ENCODE measurements at places on chromosomes 11 and 22.

- peak; percentile 74 for DNase-seq
Observed at GRCh38 chr22:39240831-39241793, 3.7 kb downstream of the PDGFB start.

- DNase-seq: no peak
Observed at GRCh38 chr11:120385110-120385509, 48.9 kb downstream of the ARHGEF12 start.

DNA sequence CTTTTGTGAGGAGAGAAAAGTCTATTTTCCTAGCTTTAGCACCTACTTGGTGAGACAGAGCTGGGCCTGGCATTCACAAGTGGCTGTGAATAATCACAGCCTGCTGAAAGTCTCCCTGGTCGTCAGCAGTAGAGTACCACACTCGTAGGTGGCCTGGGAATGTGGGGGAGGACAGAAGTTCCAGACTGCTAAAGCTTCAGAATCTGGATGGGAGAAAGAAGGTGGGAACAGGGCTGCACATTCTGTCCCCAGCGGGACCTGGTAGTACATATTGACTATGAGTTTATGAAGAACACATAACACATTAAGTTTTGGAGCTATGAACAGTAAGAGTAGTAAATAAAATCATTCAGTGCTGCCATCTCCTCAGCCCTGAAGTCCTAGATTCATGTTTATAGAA lies 19.0 kb upstream of the LIMK2 start:
- DNase-seq: no peak

- no peak for DNase-seq
Observed at GRCh38 chr11:23453522-23453921, 593.2 kb upstream of the CCDC179 start.

DNA sequence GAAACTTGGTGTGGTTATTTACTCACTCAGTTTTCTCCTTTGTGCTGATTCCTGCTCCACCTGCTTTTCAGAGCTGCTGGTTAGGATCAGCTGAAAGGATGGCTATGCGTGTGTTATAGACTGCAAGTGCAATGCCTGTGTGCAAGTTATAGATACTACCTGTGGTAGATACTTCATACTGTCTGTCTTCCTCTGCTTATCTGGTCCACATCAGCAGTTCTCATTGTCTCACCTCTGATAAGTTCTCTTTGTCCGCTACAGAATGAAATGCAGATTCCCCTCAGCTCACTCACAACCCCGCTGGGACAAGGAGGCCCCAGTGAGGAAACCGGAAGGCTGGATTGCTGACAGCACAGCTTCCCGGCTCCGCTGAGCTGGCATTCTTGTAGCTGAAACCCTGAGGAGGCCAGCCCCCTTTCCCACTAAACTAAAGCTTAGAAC lies 37.5 kb upstream of the LYVE1 start:
- DNase-seq: peak; percentile 81

GRCh38 chr11:93740031-93740729 lies 1.1 kb downstream of the TAF1D start:
- DNase-seq: peak; percentile 27

DNA sequence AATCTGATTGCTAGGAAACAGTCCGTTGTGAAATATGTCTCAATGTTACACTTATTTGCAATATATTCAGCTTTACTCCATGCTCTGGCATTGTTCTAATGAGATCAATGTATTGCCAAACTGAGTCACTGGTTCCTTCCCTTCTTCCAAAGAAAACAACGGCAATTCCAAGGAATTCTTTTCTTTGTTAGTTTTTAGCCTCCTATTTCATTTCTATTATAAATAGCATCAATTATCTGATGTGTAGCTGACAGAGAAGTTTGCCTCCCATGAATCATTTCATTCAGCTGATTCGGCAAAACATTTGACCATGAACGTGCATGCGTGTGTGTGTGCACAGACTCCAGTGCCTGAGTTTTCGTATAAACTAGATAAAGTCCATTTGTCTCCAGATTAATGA lies 346.8 kb downstream of the ETS1 start:
- DNase-seq: no peak

DNA sequence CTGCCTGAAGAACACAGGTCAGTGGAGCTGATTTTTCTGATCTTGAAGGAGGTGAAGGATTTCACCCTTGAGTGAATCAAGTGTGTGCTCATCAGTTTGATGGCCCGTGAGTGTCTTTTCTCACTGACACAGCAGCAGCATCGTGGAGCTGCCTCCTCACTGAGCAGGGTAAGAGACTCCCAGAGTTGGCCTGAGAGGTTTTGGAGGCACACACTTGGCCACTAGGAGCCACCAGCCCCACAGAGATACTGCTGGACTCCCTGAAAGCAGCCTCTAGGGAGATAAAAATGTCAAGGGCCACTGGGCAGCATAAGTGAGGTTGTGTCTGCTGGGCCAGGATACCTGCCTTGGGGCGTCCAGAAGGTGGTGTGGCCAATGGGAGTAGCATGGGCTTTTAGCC lies 245.4 kb downstream of the GRIK4 start:
- DNase-seq: no peak

DNA sequence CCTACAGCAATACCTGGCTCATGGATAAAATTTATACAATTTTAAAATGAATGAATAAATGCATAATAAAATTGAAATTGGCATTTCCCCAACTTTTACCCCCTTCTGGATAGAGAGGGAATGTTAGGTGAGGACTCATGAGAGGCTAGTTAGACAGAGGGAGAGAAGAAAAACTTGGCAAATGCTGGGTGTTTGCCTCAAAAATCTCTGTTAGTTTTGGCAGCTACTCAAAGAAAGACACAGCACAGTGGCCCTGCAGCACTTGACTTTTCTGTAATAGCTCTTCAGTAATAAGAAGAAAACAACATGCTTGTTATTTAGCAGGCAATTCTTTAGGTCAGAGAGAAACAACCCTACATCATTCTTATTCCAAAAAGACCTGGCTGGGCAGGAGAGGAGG lies 20.7 kb upstream of the IZUMO1R start:
- DNase-seq: no peak

- DNase-seq: no peak
Observed at GRCh38 chr11:21930408-21930807, 262.5 kb upstream of the ANO5 start.

DNA sequence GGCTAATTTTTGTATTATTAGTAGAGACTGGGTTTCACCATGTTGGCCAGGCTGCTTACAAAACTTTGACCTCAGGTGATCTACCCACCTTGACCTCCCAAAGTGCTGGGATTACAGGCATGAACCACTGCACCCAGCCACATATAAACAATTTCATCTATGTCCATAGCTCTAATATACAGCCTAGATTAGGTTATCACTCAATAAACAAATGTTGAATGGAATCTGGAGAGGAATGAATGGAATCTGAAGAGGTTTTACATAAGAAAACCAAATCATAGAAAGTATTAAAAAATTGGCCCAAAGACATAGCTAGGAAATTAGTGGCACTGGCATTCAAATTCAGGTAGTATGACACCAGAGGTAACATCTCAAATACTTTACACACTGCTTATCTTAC lies 1401.4 kb upstream of the TENM4 start:
- no peak for DNase-seq

GRCh38 chr22:38706101-38706900 lies 557 bp downstream of the GTPBP1 start:
- DNase-seq: peak; percentile 77

- peak; percentile 79 for DNase-seq
Observed at GRCh38 chr11:68436985-68437926, 23.3 kb upstream of the PPP6R3 start.

GRCh38 chr11:112889446-112889845 lies 71.8 kb upstream of the NCAM1 start:
- no peak for DNase-seq

DNA sequence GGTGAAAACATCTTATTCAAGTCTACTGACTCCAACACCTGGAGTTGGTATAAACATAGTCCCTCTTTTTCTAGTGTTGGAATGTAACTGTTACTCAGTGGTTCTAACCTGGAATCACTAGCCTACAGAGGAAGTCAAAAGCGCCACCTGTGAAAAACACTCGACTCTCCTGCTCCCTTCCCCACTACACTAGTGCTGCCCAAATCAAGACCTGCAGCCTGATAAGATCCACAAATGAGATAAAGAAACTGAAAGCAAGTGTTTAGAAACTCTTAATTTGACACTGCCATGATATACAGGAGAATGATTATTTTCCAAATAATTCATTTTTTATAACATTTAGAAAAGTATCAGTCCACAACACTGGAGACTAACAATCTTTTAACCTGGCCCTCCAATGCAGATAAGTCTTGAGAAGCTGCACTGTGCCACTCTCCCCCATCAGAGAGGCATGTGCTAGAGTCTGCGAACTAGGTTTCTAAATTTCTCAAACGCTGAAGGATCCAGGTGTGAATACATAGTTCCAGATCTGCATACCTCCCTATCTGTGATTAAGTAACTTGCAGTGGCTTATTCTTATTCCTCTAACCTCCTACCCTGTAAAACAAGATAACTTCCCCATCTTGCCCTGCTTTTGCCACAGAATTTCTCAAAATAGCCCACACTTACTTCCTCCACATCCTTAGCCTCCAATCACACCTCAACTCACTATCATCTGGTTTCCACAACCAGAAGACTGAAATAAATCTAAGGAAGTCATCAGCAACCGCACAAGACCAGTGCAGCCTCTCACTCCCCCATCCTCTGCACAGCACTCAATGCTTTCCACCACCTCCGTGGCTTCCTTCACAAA lies 88.1 kb downstream of the RRAS2 start:
- peak; percentile 62 for DNase-seq

GRCh38 chr11:117097014-117097388 lies 1.2 kb downstream of the SIK3 start:
- peak; percentile 34 for DNase-seq

- DNase-seq: peak; percentile 65
Observed at GRCh38 chr22:39877079-39877845, 16.3 kb downstream of the ENTHD1 start.

DNA sequence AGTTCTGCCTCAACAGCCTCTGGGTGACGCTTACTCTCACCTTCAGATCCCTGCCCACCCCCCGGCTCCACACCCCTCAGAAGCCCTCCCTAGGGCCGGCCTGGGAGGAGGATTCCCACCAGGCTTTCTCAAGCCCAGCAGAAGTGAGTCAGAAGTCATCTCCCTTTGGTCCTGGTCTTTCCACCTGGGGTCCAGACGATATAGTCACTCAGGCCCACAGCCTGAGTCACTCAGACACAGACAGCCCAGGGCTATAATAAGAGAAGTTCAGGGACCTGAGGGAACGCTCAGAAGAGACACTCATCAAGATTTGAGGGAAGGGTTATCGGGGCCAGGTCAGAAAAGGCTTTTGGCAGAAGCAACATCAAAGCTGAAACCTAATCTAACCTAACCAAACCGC lies 127.1 kb downstream of the SPATA19 start:
- DNase-seq: no peak

- no peak for DNase-seq
Observed at GRCh38 chr11:134345237-134345550, 13.4 kb downstream of the GLB1L2 start.

GRCh38 chr11:118338637-118339061 lies 3.9 kb downstream of the CD3D start:
- DNase-seq: no peak

DNA sequence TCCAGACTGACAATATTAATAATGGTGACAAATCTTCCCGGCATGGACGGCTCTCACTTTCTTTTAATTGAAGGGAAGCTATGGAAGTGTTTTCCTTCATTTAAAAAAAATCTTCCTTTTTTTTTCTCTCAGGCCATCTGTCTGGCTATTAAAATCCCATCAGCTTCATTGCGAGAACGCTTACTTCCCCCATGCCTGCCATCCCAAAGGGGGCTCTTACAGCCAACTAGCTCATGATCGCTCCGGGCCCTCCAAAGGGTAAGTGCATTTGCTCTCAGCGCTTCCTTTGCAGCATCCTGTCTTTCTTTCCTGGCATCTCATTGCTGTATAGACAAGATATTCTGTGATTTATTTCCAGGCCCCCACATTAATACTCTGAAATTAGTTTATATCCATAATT lies 20.7 kb downstream of the CACNG2 start:
- no peak for DNase-seq

DNA sequence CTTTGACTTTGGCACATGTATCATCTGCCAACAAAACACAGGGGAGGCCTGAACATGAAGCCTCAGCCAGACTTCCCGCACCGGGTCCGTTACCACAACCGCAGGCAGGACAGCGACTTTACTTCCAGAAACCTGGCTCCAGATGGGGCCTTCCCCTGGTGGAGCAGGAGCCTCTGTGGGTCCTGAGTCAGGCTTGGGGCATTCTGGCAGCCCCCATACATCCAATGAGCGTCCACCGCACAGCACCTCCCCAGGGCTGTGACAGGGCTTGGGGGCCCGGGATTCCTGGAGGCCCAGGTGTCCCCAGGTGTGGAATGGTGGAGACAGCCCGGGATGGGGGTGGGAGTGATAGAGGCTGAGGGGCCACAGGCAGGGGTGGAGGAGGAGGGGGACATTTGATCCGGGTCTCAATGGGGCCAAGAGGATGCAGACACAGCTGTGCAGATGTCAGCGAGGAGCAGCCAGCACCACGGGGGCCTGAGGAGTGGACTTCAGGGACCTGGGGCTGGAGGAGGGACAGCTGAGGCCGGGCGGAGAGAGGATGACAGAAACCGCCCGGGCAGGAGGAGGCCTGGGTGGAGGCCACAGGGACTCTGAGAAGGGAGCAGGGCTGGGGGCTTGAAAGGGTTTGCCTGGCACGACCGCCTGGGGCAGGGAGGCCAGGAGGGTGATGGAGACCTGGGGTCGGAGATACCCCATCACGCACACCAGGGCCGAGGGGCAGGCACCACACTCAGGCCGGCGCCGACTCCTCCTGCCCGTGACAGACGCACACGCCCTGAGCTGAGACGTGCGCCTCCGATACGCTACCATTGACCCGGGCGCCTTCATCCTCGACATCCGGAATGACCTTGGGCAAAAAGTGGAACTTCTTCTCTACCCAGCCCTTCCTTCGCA lies 8.6 kb downstream of the TTLL8 start:
- no peak for DNase-seq

- DNase-seq: no peak
Observed at GRCh38 chr11:116311206-116311605, 461.6 kb downstream of the BUD13 start.

- no peak for DNase-seq
Observed at GRCh38 chr11:122313581-122313980, 197.6 kb upstream of the BLID start.

DNA sequence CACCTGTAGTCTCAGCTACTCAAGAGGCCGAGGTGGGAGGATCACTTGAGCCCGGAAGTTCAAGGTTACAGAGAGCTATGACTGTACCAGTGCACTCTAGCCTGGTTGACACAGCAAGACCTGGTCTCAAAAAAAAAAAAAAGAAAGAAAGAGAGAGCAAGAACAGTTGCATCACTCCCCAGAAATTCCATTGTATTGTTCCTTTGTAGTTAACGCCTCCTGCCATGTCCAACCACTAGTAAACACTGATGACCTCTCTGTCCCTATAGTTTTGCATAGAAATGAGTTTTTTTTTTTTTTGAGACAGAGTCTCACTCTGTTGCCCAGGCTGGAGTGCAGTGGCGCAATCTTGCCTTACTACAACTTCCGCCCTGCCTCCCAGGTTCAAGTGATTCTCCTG lies 10.8 kb downstream of the PATL1 start:
- DNase-seq: no peak

DNA sequence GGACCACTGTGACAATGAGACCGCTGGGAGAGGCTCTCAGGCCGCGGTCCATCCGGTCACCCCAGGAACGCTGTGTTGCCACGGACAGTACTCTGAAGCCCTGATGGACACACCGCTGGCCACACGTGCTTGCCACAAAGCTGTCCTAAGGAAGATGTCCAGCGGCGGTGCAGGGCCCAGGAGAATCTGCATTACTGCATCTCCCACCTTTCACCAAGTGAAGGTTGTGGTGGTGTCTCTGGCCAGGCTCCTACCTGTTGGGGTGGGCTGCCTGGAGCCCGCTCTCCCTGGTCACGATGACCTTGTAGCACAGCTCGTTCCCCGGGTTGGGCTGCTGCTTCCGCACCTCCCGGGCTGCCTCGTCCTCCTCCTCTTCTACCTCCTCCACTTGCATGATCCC lies 4.2 kb downstream of the TTLL12 start:
- no peak for DNase-seq
